ENCODE measurements at places on chromosomes 3 and 15. TPM values are rescaled to one million over a fixed set of nuclear protein-coding genes. Genes with fewer than 3 reads are reported as not detected.
A peak's percentile ranks its signal among the peaks of the same experiment; 100 is the strongest.

- no peak for DNase-seq
Measured at GRCh38 chr3:158102242-158103080, 3.8 kb downstream of the SHOX2 start.

GRCh38 chr3:192851821-192852372 is 65.8 kb downstream of the MB21D2 start:
- DNase-seq, result peak; percentile 84

GRCh38 chr3:183094711-183095110 is 4.6 kb downstream of the MCCC1 start:
- no peak for DNase-seq

DNA sequence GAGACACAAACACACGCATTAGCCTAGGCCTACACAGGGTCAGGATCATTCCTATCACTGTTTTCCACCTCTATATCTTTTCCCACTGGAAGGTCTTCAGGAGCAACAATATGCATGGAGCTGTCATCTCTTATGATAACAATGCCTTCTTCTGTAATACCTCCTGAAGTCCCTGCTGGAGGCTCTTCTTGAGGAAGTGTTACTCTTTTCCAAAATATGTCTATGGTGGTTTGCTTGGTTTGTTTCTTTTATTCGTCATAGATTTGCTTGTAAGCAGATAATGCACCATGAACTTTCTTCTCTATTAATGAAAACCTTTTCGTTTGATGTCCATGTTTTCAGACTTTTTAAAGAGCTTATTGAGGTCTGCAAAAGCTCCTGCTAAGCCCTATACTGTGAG is 109.3 kb downstream of the GMPS start:
- no peak for DNase-seq

SOX14 gene
- not detected for total RNA-seq

DNA sequence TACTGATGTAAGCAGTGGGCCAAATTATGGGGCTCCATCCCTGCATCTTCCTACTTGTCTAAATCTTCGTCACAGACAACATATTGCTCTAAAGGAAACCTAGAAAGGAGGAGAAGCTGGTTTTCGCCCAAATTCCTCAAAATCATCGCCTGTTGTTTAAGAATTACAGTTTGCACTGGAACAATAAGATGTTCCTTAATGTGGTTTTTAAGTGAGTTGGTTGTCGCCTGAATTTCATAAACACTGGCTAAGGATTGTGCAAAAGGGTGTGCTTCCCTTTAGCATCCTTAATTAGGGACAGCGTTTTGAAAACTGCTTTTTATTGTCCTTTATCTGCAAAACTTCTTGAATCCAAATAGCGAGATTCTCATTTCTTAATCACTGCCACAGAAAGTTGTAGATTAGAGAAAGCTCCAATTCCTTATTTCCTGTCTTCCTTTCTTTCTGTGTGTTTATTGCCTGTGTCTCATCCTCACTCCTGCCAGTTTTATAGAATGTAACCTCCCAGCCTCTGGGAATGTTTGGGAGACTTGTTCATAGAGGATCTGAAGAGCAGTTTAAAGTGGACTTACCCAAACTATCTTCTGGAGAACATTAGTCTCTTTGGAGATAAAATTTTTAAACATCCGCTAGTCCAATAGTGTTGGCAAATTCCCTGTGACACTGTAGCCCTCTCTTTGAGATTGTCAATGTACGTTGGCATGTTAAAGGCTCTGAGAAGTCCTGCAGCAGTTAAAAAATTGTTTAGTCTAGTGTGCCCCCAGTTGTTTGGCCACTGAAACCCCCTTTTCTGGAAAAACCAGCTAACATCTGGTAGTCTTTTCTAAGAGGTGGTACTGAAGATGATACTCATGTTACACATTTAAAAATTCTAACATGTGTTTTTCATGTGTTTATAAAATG is 50.4 kb downstream of the FLNB start:
- DNase-seq, result peak; percentile 23

GRCh38 chr3:45057557-45057956 is 31.5 kb downstream of the CLEC3B start:
- DNase-seq, result no peak

DNA sequence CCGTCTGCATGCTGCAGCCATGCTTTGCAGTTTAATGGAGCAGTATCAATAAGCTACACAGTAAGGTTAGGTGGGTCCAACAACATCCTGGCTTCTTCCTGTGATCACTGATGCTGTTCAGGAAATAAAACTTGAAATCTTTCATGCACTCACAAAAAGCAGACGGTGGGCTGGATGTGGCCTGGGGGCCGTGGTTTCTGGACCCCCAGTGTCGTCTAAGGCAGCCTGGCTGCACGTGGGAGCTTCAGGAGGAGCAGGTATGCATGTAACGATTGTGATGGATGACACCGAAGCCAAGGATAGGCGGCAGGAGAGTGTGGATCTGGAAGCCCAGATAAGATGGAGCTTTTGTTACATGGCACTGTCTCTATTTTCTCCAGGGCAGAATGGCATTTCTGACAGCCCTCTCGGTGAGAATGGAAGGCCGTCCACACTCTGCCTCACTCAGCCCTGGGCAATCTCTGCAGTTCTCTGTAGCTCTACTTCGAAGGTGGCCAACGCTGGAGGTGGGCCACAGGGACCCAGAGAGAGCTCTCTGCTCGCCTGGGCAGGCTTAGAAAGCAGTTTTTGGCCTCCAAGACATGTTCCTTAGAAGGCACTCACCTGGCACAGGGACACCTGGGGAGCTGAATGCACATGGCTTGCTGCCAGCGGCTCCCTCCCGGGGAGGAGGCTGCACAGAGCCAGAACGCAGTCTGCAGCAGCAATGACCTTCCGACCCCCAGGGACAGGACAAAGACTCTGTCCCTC is 46.4 kb upstream of the IQSEC1 start:
- no peak for DNase-seq

ATP2C1 gene
- 113 TPM for total RNA-seq

- DNase-seq, result no peak
Measured at GRCh38 chr15:33445984-33446383, 135.2 kb downstream of the RYR3 start.

MORC1 gene
- total RNA-seq, result 0.04 TPM

DNA sequence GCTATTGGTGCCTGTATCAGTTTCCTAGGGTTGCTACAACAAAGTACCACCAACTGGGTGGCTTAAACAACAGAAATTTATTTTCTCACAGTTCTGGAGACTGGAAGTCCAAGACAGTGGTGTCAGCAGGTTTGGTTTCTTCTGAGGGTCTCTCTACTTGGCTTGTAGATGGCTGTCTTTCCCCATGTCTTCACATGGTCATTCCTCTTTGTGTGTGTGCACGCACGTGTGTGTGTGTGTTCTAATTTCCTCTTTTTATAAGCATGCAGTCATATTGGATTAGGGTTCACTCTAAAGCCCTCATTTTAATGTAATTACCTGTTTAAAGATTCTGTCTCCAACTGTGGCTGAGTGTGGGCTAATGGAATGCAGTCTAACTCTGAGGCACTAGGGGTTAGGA is 182.5 kb downstream of the SPATA16 start:
- DNase-seq, result no peak

GRCh38 chr3:156050918-156051317 is 69.5 kb upstream of the KCNAB1 start:
- DNase-seq, result peak; percentile 28

DNA sequence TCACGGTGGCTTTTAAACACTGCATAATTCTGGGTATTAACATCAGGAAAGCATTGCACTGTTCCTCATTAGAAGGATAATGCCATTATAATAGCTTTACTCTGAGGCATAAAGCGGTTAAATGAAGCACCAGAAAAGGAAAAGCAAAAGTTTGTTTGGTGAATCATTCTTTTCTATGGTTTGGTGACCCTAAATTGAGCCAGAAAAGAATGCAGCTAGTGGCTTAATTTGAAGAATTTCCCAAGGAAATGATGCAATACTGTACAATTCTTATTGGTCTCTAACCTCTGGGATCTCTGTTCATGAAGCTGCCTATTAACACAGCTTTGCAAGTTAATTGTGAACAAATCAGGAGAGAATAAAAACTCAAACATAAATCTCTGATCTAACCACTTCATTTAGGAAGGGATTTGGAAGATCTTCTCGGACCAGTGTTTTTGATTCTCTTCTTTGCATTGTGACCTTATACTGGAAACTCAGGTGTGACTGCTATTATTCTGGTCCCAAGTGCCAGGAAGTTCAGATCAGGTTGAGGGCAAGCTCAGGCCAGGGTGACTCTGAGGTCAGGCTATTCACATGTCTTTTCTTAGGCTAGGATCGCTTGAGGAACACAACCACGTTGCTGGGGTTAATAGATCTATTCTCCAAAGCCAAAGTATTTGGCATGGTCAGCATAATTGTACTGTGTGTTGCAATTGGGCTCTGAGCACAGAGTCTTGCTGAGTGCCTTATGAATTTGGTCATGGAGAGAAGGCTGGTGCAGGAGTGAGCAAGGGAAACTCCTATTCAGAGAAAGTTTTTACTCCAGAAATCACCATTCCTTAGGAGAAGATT is 11.3 kb upstream of the DLG1 start:
- DNase-seq, result peak; percentile 97

DNA sequence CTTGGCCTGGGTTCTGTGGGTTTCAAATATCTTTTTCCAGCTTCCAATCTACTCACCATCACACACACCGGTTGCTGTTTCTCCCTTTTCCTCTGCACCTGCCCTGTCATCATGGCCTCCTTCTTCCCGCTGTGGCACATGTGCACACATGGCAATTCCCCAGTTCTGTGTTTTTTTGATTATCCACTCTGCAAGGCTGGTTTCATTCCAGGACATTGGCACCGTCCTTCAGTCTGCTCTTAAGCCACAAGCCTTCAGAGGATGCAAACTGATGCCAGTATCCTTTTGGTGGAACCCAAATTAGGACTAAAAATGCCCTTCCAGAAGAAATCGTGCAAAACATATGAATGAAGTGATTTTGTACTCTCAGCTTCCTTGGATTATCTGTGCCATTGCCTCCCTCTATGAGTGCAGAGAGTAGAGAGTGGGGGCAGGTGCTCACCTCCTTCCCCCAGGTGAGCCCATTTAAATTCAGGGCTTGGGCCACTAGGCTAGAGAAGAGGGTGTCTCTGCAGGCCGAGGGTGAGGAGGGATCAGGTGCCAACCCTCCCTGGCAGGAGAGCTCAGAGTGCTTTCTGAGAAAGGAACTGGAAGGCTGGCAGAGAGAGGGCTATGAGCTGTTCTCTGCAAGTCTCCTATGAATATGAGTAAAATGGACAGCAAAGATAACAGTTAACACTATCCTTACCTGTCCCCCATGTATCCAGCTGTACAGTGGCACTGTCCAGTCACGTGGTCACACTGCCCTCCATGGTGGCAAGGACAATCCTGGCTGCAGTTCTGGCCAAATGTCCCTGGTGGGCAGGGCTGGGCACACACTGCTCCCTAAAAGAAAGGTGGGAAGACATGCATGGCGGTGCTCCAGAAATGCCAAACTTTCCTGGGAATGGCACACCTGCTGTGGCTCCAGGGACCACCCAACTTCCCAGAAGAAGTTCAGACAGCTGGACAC is 100.8 kb downstream of the RAB11A start:
- no peak for DNase-seq

DNA sequence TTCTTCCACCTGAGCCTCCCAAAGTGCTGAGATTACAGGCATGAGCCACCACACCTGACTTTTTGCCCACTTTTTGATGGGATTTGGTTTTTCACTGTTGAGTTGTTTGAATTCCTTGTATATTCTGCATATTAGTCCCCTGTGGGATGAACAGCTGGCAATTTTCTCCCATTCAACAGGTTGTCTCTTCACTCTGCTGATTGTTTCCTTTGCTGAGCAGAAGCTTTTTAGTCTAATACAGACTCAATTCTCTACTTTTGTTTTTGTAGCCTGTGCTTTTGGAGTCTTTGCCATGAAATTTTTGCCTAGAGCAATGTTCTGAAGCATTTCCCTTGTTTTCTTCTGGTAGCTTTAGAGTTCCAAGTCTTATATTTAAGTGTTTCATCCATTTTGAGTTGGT is 62.7 kb upstream of the MFGE8 start:
- no peak for DNase-seq

DNA sequence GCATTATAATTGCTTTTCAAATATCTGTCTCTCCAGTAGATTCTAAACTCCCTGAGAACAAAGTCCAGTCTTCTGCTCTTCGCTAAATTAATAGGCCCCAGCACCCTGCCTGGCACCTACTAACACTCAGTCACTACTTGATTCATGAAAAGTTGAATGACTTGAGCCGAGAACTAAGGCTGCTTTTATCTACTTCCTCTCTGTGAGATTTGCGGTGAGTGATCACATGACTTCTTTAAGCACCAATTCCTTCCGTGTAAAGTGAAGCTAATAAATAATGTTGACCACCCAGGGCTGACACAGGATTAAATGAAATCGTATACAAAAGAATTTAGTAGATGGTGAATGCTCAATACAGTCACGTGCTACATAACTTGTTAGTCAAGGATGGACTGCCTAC is 44.6 kb upstream of the PGPEP1L start:
- DNase-seq, result no peak

DNA sequence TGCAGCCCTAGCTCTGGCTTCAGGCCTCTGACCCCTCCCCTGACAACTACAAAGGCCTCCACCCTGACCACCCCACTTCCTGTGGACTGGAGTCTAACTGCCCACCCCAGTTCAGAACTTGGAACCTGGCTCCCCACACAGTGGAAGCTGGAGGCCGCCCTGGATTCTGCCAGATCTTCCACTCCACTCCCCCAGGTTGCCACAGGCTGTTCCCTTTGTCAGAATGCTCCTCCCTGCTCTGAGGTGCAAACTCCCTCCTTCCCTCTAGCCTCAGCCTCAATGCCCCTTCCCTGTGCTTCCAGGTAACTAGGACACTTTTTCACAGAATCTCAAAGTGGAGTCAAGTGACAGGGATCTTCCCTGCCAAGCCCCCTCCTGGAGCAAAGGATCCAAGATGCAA is 62.8 kb upstream of the TMEM115 start:
- DNase-seq, result no peak

DNA sequence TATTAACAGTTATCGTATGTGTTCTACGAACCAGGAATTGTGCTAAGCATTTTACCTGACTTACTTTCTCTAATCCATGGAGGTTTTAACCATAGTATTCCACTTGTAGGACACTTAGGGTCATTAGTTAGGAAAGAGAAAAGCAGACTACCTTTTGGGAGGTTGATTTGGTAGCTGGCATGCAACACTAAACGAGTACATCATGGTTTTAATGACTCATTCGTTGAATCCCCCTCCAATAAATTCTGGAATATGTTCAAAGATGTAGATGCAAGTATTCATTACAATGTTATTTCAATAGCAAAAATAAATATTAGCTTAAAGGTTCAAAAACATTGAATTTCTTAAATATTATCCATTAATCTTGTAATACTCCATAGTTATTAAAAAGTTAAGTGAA is 162.5 kb downstream of the FMN1 start:
- no peak for DNase-seq

MYEF2 gene
- 2.7 TPM for total RNA-seq

DNA sequence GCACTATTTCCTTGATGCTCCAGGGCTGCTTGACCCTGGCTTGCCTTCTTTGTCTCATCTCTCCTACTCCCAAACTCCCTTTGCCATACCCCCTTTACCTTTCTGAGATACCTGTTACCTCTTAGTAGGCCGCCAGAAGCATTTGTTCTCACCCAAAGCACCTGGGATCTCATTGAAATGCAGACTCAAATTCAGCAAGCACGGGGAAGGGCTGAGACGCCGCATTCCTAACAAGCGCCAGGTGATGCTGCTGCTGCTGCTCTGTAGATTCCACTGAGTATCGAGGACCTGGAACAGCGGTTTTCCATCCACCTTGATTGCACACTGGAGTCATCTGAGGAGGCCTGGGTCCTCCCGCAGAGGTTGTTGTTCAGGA is 91.8 kb downstream of the TMEM266 start:
- DNase-seq, result no peak
